ENCODE measurements at places on chromosomes 2 and 18.

- DNase-seq, result no peak
These were observed 179.6 kb downstream of the ZBTB7C start for GRCh38 chr18:48229552-48229981.

DNA sequence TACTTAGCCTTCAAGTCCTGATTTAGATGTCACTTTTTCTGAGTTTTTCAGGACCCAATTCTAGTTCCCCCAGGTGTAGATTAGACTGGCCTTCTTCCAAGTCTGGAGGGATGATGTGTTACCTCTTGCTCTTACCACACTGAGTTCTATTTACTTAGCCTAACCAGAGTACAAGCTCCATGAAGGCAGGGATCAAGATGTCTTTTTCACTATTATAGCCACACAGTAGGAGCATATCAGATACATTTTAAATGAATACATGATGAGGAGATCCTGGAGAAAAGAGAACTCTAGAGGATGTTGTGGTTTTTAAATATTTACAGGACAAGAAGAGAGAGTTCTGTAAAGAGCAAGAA, 30.3 kb downstream of the TMEM87B start:
- no peak for DNase-seq

DNA sequence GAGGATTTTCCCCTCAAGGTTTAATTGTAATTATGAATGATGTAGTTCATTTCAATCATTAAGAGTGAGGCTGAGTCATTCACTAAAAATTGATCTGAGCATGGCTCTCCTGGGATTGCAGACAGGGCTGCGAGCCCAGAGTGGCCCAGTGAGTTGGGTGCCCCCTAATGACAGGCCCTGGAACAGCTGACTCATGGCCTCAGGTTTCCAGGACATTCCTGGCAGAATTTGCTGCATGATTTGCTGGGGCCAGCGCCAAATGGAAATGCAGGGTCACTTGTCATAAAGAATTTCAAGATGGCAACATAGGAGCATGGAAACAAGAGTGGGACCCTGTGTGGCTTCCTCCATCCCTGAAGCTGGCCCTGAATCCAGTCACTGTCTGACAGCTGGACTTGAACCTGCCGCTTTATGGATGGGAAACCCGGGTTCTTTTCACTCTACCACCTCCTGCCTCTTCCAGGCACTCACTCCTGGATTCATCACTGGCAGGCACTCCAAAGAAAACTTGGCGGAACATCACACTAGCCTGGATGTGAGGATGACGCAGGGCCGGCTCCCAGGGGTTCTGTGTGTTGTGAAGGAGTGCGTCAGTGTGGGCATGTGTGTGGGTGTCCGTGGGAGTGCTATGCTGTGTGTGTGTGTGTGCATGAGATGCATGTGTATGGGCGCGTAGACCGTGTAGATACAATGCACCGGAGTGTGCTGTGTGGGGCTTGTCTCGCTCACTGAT, 15.2 kb downstream of the OTOF start:
- DNase-seq, result no peak

DNA sequence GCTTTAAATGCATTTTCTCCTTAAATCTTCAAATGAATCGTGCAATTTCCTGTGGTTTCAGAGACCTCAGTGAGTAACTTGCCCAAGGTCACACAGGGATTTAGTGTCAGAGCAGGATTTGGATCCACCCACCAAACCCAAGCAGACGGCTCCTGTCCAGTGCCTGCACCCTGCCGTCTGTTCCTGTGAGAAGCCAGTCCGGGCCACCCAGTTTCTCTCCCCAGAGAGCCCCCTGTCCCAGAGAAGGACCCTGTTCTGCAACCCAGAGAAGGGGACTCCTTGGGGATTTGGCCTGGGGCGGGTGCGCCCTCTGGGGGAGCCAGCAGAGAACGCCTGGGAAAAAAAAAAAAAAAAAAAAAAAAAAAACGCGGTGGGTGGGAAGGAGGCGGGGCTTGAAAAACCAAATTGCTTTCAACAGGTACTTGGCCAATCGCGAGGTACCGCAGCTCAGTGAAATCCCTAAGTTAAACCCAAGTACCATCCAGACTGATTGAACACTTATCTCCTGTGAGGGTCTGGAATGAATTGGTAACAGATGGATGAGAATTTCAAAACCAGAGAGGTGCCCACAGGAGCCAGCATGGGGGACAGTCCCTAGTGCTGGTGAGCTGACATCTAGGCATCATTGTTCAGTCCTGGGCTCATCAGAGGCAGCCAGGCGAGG, 30.9 kb upstream of the REEP1 start:
- no peak for DNase-seq

DNA sequence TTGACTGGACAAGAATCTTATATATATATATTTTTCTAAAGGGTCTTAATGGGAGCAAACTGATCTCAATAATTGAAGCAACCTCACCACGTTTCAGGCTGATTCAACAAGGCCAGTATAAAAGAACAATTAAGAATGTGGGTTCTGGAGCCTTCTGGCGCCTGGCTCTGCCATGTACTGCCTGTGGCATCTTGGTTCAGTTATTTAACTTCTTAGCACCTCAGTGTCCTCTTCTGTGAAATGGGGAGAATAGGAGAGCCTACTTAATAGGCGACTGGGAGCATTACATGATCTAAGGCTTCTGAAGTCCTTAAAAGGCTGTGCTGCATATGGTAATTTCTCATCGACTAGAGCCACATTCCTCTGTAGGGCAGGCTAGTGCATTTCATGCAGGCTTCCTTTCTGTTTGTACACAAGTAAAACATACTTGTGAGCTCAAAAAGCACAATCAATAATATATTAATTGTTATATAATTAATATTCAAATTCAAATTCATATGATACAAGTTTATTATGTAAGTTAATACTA, 118.4 kb upstream of the LYPD1 start:
- DNase-seq, result no peak
